Lung (tissue), 17 donors: ENCODE measurements at places on chromosomes 16 and 17. TPM values are rescaled to one million over a fixed set of nuclear protein-coding genes. Genes with fewer than 3 reads are reported as not detected.

GRCh38 chr16:15618392-15618791 is 24.6 kb downstream of the MARF1 start:
- H3K27ac ChIP-seq, result no peak overlapping the region
- peaks cover 37% of the 10 kb centered on the region for H3K36me3 ChIP-seq
- no peaks in the 10 kb centered on the region for H3K27me3 ChIP-seq
- H3K4me3 ChIP-seq, result no peak overlapping the region

DNA sequence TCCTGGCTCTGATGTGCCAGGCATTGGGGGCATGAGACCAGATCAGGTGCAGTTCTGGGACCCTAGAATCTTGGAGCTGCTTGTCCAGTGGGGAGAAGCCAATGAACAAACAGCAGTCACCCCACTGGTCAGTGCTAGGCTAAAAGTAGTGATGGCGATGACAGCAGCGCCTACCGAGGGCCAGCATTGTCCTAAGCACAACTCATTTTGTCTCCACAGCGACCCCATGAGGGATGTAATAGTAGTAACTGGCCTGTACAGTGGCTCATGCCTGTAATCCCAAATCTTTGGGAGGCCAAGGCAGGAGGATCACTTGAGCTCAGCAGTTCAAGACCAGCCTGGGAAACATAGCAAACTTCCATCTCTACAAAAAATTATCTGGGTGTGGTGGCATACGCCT is 6.2 kb downstream of the SMCR8 start:
- H3K36me3 ChIP-seq, result peaks cover 2% of the 10 kb centered on the region
- H3K4me1 ChIP-seq, result peaks cover 16% of the 10 kb centered on the region
- DNase-seq, result no peak
- H3K4me3 ChIP-seq, result no peak overlapping the region
- no peaks in the 10 kb centered on the region for H3K27me3 ChIP-seq
- H3K27ac ChIP-seq, result no peak overlapping the region

- no peak overlapping the region for H3K27ac ChIP-seq
- H3K4me3 ChIP-seq, result no peak overlapping the region
- H3K27me3 ChIP-seq, result no peaks in the 10 kb centered on the region
- no peaks in the 10 kb centered on the region for H3K36me3 ChIP-seq
These were observed 20.1 kb upstream of the MLYCD start for GRCh38 chr16:83878838-83879237.

GRCh38 chr16:75265911-75266701 is 14.7 kb upstream of the BCAR1 start:
- H3K27me3 ChIP-seq, result no peaks in the 10 kb centered on the region
- H3K4me3 ChIP-seq, result peak overlapping the region; percentile 87
- DNase-seq, result peak; percentile 82
- peaks cover 3% of the 10 kb centered on the region for H3K36me3 ChIP-seq
- H3K4me1 ChIP-seq, result peaks cover 21% of the 10 kb centered on the region

DNA sequence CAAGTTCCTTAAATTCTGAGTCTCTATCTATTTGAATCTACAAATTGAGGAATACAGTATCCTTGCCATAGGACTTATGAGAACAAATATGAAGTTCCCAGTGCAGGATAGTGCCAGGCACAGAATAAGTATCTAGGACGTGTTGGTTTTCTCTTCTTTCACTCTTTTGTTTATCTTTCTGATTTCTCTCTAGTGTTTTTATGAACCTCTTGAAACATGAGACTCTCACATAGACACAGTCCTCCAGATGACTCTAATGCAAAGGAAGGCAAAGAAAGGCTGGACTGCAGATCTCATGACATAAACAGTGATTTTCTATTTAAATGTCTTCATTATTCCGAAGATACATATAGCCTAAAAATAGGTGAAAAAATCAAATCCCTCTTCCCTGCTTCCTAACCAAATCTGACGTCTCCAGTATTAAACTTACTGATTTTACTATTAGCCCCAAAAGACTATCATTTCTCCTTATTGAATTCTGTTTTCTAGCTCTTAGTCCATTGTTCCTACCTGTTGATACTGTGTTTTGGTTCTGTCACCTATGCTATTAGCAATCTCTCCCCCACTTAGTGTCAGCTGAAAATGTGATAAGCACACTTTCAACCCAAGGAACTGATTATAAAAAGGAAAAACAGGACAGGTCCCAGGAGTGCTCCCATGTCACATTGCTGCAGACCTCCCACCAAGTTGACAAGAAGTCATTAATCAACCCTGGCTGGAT is 24.9 kb upstream of the ADAMTS18 start:
- no peak for DNase-seq
- no peaks in the 10 kb centered on the region for H3K27me3 ChIP-seq
- H3K4me3 ChIP-seq, result no peak overlapping the region
- no peaks in the 10 kb centered on the region for H3K4me1 ChIP-seq
- H3K36me3 ChIP-seq, result no peaks in the 10 kb centered on the region

DNA sequence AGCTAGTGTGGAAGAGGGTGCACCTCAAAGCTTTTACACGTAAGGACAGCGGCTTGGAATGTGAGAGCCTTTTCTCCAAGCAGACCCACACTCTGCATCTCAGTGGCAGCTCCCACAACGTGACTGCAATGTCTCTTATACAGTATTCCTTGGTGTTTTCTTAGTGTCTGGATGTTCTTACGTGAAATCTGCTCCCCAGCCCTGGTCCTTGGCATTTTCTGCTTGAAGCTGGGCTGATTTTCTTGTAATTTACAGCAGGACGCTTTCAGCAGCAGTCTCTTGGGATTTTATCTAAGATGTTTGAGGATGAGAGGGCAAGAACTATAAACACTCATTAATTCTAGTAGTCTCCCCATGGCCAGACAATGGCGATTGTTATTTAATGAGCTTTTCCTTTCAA is 12.1 kb upstream of the POLR3E start:
- no peak overlapping the region for H3K4me3 ChIP-seq
- H3K4me1 ChIP-seq, result no peaks in the 10 kb centered on the region
- peaks cover 23% of the 10 kb centered on the region for H3K36me3 ChIP-seq
- no peaks in the 10 kb centered on the region for H3K27me3 ChIP-seq
- H3K27ac ChIP-seq, result no peak overlapping the region
- peak; percentile 18 for DNase-seq

GRCh38 chr17:71413935-71414334 is 706.9 kb upstream of the SOX9 start:
- H3K27ac ChIP-seq, result no peak overlapping the region
- H3K4me1 ChIP-seq, result no peaks in the 10 kb centered on the region
- H3K36me3 ChIP-seq, result no peaks in the 10 kb centered on the region

DNA sequence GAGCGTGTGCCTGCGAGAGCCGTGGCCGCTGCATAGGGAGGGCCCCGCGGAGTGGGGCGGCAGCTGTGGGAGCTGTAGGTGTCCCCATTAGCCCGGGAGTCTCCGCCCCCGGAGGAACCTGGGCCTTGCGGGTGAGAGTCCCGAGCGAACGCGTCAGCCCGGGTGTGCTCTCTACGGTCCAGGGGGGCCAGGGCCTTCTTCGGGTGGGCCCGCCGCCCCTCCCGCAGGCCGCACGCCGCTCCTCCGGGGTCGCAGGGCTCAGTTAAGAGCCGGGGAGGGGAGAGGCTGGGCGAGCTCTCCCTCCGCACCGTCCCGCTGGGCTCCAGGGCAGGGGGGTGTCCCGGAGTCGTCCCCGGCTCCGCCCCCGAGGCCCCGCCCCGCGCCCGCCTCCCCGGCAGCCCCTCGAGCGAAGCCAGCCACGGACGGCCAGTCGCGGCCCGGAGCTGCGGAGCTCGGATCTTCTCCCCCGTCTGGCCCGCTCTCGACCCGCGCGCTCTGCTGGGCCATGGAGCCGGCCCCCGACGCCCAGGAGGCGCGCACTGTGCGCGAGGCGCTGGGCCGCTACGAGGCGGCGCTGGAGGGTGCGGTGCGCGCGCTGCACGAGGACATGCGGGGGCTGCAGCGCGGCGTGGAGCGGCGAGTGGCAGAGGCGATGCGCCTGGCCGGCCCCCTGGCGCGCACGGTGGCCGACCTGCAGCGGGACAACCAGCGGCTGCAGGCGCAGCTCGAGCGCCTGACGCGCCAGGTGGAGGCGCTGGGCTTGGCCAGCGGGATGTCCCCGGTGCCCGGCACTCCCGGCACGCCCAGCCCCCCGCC is at the start of gene SMTNL2:
Gene SMTNL2, plus strand, starts transcription at position 429 of the 816 bp plus-strand sequence. Its CDS starts 77 bp downstream, at position 506.
- DNase-seq, result peak; percentile 87
- H3K27ac ChIP-seq, result no peak within 1 kb of the TSS
- peaks cover 35% of the 10 kb centered on the region for H3K4me1 ChIP-seq
- no peaks in the 10 kb centered on the region for H3K36me3 ChIP-seq
- no peaks in the 10 kb centered on the region for H3K27me3 ChIP-seq

DNA sequence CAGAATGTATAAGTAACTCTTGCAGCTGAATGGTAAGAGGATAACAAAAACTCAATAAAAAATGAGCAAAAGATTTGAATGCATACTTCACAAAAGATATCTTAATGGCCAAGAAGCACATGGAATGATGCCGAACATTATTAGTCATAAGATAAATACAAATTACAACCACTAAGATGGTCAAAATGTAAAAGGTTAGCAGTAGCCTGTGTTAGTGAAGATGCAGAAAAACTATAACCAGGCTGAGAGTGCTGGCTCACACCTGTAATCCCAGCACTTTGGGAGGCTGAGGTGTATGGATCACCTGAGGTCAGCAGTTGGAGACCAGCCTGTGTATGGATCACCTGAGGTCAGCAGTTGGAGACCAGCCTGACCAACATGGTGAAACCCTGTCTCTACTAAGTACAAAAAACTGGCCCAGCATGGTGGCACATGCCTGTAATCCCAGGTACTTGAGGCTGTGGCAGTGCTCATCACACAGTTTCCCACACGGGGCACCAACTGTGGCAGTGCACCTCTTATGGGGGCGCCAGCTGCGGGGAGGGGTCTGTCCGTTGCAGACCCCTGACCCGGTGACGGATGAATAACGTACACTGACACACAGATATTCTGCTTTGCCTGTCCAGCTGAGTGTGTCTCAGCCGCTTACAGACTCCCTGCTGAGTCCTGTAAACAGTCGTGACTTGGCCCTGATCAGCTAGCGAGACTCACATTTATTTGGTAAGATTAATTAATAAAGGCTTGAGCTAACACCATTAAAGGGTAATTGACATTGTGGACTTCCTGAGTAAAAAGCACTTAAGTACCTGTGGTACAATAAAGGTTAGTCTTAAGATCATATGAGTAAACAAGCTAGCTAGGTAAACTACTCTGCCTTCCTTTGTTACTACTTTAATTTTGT is 45.7 kb upstream of the FAM20A start:
- no peak overlapping the region for H3K4me3 ChIP-seq
- peak overlapping the region; percentile 47 for H3K27ac ChIP-seq
- H3K4me1 ChIP-seq, result no peaks in the 10 kb centered on the region
- no peaks in the 10 kb centered on the region for H3K36me3 ChIP-seq
- H3K27me3 ChIP-seq, result no peaks in the 10 kb centered on the region

GRCh38 chr17:44038604-44039011 is 23.8 kb upstream of the TMEM101 start:
- H3K27me3 ChIP-seq, result no peaks in the 10 kb centered on the region
- H3K4me1 ChIP-seq, result peaks cover 3% of the 10 kb centered on the region
- no peak overlapping the region for H3K27ac ChIP-seq
- DNase-seq, result no peak

DNA sequence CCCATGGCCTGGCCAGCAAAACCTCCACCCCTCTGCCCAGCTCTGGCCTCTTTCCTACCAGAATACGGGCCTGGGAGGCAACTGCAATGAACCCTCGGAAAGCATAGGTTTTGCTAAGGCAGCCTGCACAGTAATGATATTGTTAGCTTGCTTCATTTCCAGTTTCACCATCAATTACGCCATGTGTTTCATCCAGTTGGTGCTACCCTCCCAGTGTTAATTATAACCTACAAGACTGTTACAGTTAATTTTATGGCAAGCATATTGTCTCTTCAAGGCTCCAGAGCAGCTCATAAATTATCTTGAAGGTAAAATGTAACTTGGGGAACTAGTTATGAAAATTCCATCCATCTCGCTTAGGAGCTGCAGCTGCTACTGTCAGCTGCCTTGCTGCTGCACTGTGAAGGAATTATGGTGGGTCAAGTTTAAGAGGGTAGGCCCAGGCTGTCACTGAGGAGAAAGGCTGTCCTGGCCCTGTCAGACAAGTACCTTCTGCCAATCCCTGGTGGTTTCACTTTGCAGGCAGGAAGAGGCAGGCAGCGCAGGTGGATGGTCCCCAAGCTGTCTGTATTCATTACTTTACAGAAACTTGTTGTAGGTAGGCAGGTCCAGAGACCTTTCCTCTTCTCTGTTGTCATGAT is 242.9 kb downstream of the FTO start:
- DNase-seq, result no peak
- H3K4me3 ChIP-seq, result no peak overlapping the region
- no peak overlapping the region for H3K27ac ChIP-seq
- H3K36me3 ChIP-seq, result no peaks in the 10 kb centered on the region

- H3K4me1 ChIP-seq, result peaks cover 4% of the 10 kb centered on the region
- DNase-seq, result no peak
- H3K27me3 ChIP-seq, result peaks cover 3% of the 10 kb centered on the region
- no peaks in the 10 kb centered on the region for H3K36me3 ChIP-seq
- no peak overlapping the region for H3K27ac ChIP-seq
- no peak overlapping the region for H3K4me3 ChIP-seq
These were observed 3.9 kb upstream of the NLRC5 start for GRCh38 chr16:56985288-56985961.

DNA sequence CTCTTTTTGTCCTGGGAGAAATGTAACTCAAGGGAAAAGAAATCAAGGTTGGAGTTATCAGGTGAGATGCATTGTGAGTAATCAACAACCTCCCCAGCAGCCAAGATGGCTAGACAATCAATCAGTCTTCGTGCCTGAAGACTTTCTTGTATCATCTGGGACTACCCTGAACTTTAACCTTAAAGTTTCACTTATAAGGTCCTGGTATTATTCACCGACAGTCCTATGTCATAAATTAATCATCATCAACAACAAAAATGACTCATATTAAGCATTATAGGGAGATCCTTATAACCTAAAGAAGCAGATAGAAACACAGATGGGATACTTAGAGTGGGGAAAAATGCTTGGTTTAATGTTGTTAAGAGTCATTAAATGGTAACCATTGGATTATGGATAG is 7.7 kb upstream of the TEKT3 start:
- H3K4me3 ChIP-seq, result no peak overlapping the region
- no peaks in the 10 kb centered on the region for H3K36me3 ChIP-seq
- H3K27me3 ChIP-seq, result peaks cover 2% of the 10 kb centered on the region
- no peak overlapping the region for H3K27ac ChIP-seq
- peaks cover 2% of the 10 kb centered on the region for H3K4me1 ChIP-seq

Gene SMIM5
- 5.5 TPM for total RNA-seq

Gene TEX19
- not detected for total RNA-seq

Gene METRNL
- total RNA-seq, result 81.1 TPM
